GM18507 (cell line): ENCODE measurements at places on chromosomes 11 and 22.

GRCh38 chr22:46625113-46625842 lies 5.1 kb downstream of the GRAMD4 start:
- DNase-seq = no peak

DNA sequence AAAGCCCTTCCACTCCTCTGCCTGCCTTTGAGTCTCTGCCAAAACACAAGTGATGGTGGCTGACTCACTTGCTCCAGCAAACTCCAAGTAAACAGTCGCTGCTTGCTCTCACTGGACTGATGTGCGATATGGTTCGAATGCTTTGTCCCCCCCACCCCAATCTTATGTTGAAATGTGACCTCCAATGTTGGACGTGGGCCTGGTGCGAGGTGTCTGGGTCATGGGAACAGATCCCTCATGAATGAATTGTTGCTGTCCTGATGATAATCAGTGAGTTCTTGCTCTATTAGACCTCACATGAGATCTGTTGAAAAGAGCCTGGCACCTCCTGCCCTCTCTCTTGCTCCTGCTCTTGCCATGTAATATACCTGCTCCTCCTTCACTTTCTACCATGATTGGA lies 747.9 kb downstream of the OPCML start:
- DNase-seq = no peak

DNA sequence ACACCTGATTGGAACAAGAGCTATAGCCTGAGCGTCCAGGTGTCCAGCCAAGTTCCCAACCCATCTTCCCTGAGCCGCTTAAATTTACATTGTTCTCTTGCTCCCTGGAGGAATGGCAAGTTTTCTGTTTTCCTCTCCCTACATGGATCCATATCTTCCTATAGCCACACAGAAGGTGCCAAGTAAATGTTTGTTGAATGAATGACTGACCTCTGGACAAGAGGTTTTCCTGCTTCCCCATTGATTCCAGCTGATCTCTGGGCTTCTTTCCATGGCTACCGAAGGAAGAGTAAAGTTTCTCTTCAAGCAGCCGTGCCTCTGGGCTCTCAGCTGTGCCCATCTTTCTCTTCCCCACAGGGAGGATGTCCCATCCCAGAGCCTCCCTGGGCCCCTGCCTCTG lies 107.5 kb downstream of the MICAL2 start:
- DNase-seq = no peak

- DNase-seq = no peak
Measured at GRCh38 chr11:35295751-35296150, 123.6 kb downstream of the SLC1A2 start.

- no peak for DNase-seq
Measured at GRCh38 chr22:28187612-28188011, 268.6 kb upstream of the PITPNB start.

GRCh38 chr22:37979782-37980181 lies 4.6 kb downstream of the SOX10 start:
- no peak for DNase-seq

GRCh38 chr22:45349916-45350315 lies 40.2 kb downstream of the FAM118A start:
- DNase-seq = no peak

GRCh38 chr11:64930340-64930739 lies 5.4 kb downstream of the GPHA2 start:
- DNase-seq = no peak

DNA sequence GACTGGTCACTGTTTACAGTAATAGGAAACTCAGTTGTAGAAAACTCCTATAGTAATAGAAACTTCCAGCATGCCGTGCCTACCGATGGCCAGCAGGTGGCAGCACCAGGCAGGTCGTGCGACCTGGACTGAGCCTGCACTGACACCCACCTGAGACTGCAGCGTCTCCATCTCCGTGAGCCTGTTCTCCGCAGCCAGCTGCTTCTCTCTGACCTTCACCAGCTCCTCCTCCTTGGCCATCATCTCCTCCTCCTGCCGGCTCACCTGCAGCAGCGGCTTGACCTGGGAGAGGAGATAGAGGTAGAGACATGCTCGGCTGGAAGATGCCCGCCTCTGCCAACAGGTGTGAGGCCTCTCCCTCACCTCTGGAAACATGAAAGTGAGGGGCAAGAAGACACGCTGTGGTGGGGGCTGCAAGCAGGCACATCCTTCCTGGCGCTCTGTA lies 48.5 kb downstream of the APOL1 start:
- peak; percentile 67 for DNase-seq

GRCh38 chr11:11027288-11027687 lies 169.4 kb upstream of the ZBED5 start:
- no peak for DNase-seq

DNA sequence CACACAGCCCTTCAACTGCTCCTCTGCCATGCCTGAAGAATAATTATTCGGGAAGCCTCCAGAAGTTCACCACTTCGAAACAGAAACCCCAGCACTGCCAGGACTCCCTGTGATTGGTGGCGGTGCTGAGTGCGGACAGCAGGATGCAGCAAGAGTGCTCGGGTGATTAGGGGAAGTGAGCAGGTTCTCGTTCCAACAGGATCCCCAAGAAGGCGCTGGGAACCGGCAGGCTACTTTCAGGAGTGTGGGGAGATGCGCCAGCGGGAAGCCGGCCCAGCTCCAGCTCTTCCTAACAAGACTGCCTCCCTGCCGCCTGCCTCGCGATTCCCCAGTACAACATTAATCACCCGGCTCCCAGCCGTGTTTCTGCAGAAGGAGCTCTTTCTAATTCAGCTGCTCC lies 630.2 kb downstream of the BRD1 start:
- no peak for DNase-seq

DNA sequence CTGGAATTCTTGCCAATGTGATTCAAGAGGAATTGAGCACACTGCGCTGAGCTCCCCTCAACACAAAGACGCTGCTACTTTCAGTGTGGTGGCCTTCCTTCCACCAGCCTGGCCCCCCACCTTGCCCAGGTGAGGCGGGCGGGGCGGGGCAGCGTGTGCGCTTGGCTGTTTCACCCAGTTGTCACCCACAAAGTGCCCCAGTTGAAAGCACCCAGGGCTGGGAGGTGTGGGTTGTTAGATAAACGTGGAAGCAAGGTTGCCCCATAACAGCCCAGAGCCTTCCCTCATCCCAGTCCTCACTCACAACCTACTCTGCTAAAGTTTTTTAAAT lies 43.1 kb downstream of the CACNG2 start:
- no peak for DNase-seq

- DNase-seq = no peak
Measured at GRCh38 chr22:49576241-49577141, 251.2 kb downstream of the BRD1 start.

DNA sequence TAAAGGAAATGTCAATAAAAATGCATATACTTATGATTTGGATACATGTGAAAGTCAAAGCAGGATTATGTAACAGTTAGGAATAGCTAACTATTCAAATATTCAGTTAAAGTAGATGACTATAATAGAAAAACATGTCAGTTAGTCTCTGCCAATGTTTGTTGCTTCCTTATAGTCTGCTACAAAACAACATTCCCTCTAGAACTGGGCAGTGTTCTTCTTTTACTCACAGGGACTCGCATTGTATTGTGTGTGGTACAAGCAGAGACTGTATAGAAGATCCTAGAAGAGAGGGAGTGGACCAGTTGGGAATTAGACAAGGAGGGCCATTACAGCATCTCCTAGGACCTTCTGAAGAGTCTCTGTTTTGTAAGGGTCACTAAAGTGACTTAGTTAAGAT lies 10.6 kb downstream of the ACAT1 start:
- DNase-seq = no peak
